ENCODE measurements at places on chromosomes 6 and 20.

GRCh38 chr20:6053776-6054688 is at the start of gene LRRN4:
Gene LRRN4, minus strand, starts transcription at chr20:6054060. Its CDS starts 1,261 bp downstream, at chr20:6052799.
- no peak for DNase-seq

GRCh38 chr20:62433658-62434497 is 6.5 kb upstream of the RBBP8NL start:
- no peak for DNase-seq

GRCh38 chr6:142682985-142683384 is 262.0 kb downstream of the HIVEP2 start:
- DNase-seq = no peak

DNA sequence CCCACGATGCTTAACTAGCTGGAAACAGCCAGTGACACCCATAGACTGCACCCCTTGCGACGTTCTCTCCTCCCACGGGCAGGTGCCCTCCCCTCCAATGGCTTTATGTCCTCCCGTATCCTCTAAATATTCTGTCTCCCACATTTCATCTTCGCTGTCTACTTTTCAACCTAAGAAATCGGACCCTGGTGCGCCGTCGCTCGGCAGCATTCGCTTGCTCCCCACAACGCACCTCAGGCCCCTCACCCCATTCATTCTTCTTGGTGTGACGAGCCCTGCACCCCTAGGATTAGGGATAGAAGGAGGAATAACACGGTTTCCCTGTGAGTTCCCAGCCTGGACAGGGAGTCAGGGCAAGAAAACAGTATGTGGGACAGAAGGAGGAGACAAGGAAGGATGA is 74.3 kb upstream of the FOXQ1 start:
- no peak for DNase-seq

- DNase-seq = no peak
Observed at GRCh38 chr6:85298553-85298952, 151.3 kb upstream of the NT5E start.

DNA sequence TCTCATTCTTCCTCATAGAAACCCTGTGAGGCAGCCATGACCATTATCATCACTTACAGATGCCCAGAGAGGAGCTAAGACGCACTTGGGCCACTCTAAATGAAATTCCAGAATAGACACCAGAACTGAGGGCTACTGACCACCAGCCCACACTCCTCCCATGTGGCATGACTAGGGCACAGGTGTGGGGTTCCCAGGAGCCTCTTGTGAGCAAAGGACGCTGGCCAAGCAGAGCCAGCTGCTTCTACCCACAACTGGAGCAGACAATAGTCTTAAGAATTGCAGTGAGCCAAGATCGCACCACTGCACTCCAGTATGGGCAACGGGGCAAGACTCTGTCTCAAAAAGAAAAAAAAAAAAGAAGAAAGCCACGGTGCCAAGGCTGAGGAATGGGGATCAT is 10.0 kb downstream of the AHCY start:
- no peak for DNase-seq

DNA sequence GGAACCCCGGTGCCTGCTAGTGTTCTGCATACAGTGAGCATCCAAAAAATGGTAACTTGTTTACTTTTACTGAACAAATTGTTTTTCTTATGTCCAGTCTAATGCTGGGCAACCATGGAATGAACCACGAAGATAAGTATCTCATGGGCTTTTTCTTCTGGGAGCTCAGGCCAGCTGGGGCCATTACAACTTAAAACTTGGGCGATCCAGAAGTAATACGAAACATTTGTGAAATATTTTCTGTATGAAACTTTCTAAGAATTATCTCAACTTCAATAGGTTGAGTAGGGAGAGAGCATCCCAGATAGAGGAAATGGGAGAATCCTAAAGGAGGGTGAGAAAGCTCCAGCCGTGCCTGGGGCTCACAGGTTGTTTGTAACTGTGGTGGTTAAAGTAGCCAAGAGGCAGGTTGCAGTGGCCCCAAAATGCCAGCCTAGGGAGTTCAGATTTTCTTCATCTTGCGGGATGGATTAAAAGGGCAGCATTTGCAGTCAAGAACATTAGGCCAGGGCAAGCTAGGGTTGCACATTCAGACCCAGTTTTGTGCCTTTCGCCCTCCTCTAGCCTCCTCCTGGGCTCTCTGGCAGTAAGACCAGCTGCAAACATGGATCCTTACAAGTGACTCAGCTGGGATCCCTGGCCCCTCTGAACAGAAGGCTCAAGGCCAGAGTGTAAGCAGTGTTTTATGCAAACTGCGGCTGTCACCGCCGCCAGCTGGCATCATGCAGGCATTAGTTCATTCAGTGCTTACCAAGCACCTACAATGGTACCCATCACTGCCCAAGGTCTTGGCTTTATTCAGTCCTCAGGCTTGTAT is 41.5 kb downstream of the ELMO2 start:
- DNase-seq = no peak

DNA sequence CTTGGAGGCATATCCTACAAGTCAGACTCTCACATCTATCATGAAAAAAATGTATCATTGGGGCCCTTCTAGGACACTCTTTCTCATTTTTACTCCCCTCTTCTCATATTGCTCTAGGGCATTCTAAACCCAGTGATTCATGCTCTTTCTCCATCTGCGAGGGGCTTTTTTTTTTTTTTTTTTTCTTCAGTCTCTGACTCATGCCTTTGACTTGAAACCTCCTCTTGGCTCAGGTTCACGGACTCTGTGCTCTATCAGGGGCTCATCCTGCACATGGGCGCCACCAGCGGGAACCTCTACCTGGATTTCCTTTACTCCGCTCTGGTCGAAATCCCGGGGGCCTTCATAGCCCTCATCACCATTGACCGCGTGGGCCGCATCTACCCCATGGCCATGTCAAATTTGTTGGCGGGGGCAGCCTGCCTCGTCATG is 17.8 kb downstream of the SLC22A1 start:
- no peak for DNase-seq
